ENCODE measurements at places on chromosomes 7 and 10.

DNA sequence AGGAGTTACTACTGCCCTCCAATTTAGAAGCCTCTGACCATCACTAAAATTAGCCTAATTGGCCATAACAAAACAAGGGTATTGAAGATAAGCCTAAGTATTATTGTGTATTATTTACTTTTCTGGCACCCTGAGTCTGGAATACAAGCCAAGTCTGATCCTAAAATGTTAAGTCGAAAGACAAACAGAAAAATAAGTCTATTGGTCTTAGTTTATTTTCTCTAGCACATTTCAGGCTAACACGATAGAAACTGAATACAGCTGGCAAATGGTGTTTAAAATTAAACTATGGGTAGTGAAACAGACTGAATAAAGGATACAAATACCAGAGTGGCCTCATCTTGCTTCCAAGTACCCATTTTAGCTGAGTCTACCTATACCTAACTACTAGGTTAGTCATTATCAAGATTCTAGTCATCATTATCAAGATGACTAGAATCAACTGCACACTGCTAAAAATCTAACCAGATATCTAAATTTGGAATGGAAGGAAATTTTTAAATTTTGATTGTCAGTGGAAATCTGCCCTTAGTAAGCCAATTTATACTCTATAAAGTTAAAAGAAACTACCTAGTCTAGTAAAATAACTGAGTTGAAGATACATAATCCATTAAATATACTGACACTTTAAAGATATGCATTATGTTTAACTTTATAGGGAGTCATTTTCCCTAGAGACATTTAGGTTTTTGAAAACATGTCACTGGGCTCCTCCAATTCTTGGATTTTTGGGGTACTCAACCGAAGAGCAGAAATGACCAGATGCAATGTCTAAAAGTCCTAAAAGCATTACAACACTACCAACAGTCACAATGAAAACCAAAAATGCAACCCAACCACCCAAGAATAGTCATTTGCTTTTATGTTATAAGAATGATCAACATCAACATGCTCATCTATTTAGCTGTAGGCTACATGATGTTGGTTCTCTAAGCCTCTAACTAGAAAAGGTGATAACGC is 80.9 kb downstream of the NT5C2 start:
- DNase-seq = no peak

GRCh38 chr7:43119371-43120075 is 7.1 kb downstream of the HECW1 start:
- DNase-seq = no peak

GRCh38 chr10:71479831-71480230 is 83.1 kb downstream of the CDH23 start:
- no peak for DNase-seq

GRCh38 chr10:24448351-24448999 is 239.5 kb downstream of the KIAA1217 start:
- no peak for DNase-seq

DNA sequence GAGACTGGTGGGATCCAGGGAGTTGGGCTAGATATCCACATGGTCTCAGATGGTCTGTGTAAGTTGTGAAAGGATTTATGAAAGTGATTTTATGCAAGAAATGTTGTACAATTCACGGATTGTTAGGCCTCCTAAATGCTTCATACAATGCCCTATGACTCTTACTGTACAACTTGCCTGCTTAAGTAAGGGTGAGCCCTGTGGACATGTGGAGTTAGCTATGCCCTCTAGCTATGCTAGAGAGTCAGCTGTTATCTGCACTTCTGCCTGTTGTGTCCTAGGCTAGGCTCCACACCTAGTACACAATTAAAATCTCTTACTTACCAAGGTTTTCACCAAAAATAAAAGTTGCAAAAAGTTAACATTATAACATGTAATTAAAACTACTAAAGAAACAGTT is 1.7 kb upstream of the CFAP43 start:
- DNase-seq = no peak

- no peak for DNase-seq
Observed at GRCh38 chr7:54398863-54399262, 143.3 kb upstream of the VSTM2A start.

DNA sequence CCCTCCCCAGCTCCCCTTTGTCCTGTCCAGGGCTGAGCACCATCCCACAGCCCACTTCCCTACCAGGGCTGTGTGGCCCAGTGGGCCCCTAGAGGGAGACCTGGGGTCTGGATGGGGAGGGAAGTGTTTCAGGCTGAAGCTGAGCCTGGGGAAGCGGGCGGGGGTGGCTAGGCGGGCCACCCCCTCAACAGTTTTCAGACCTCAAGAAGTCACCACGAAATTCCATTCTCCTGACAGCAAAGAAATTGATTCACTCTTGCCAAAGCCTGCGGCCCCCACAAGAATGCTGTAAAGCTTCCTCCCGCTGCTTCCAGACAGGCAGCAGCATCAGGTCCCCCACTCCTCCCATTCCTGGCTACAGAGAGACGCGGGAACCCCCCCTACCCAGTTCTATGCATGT is 2.5 kb upstream of the LFNG start:
- peak; percentile 76 for DNase-seq

DNA sequence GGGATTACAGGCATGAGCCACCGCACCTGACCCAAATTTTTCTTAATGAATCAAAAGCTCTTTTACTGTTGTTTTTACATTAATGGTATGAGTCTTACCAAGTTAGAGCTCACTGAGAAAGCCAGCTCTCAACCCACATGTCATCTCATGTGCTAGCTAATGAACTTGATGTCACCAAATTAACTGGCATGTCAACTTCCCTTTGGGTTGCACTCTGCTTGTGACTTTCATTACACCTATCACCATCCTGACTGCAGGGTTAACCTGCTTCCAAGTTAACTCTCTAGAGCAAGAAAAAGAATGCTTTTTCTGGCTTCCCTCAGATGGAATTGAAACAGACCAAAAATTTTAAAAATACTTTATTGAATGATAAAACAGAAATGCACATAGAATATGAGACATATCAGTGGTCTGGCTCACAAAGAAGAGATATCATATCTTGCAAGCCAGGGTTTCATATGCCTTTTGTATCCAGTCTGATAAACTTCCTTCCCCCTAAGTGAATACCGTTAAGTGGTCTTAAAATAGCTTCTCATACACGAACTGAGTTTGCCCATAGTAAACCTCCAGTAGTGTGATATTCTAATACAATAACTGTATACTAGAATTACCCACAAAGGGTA is 42.9 kb upstream of the TRIM24 start:
- DNase-seq = no peak

DNA sequence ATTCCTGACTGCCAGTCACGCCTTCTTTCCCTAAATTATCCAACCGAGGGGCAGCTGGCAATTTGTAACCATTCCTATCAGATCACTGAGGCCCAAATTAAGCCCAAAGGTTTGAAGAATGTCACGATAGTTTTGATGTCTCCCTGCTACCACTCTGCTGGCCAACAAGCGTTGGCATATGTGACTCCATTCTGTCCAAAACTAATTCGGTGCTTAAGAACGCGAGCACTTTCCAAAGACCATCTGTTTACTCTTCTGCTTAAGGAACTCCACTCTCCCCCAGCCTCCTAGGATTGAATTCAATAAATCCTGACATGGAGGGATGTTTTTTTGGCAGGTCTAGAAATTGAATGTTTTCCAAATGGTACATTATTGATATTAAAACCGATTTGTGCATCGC is 131.5 kb upstream of the CTBP2 start:
- no peak for DNase-seq

- DNase-seq = peak; percentile 35
Observed at GRCh38 chr7:99143853-99144672, at the start of gene SMURF1. Gene SMURF1 (minus strand): TSS chr7:99144108. CDS start chr7:99143780, 328 bp downstream.

GRCh38 chr7:94301024-94301586 is 93.6 kb upstream of the COL1A2 start:
- DNase-seq = peak; percentile 30

GRCh38 chr10:30783939-30784501 is 154.5 kb upstream of the LYZL2 start:
- DNase-seq = peak; percentile 89

GRCh38 chr7:22649686-22650085 is 77.3 kb upstream of the IL6 start:
- DNase-seq = no peak

DNA sequence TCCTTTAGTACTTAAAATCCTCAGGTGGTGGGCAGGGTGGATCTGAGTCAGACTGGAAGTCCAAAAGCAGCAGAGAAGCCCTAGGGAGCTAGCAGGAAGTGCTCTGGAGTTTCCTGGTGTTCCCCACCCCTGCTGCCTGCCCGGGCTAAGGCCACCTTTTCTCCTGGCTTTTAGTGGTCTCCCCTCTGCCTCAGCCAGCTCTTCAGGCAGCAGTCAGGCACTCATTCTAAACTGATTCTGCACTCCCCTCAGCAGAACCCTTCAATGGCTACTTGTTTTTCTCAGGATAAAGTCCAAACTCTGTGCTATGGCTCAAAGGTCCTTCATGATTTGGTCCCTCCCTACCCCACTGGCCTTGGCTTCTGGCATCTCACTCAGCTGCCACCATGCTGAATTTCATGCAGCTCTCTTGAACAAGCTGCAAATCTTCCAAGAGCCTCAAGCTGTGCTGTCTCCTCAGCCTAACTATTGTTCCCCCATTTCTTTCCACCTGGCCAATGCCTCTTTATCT is 28.9 kb upstream of the DNMBP start:
- DNase-seq = no peak

GRCh38 chr10:132132421-132132841 is 54.3 kb upstream of the DPYSL4 start:
- no peak for DNase-seq

DNA sequence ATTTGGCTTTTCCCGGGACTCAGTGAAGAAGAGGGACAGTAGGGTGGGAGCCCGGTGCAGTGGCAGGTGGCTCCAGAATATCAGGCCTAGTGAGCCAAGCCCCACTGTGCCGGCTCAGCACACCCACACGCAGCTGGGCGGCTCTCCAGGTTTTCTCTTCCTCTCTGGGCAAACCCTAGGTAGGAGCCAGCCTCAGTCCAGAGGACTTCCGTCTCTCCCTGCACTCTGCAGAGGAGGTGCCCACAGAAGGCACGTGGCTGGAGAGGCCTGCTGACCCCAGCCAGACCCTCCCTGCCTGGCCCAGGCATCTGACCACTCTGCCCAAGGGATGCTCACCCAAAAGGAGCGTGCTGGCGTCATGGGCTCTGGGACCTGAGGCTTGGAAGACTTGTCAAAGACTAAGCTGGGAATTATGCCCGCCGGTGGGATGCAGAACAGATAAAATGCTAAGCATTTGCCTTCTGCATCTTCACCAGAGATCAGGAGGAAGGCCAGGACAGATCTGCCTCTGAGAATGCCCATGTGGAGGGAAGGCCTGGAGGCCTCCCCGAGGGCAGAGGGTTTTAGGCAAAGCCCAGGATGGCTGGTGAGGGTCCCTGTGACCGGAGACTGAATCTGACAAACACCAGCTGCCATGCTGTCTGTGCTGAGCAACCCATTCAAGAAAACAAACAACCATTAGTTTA is 40.2 kb downstream of the TCERG1L start:
- DNase-seq = no peak

- DNase-seq = no peak
Observed at GRCh38 chr7:109694149-109695071, 1124.7 kb downstream of the DNAJB9 start.

DNA sequence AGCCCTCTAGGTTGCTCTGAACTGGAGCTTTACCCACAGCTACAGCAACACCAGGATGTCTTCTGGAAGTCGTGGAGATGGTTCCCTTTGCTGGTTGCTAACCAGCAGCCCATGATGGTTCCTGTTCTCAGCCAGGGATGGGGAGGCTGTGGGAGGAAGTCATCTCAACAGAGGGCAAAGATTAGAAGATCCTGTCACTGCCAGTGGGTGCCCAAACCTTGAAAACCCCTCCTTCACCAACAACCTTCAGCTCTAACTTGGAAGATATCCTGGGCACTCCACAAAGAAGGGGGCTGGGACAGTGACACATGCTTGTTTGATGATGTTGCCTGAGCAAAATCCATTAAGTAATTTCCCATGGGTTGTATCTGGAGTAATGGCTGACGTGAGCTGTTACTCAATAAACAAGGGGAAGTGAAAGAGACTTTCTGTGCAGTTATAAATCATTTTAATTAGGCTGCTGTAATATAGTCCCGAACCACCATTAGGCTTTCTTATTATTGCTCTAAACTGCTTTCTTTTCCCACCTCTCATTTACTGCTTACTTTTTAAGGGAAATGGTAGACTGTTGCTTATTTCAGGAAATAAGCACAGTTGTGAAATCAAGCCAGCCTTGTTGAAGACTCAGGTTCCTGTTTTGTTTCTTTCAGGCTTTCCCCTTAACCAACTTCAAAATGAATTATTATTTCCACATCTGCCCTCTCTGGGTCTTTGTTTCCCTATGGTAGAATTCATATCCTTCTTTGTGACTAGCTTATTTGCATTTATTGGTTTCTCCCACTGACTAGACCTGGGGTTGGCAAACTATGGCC is 124.8 kb downstream of the PPP1R17 start:
- no peak for DNase-seq

GRCh38 chr10:132654708-132655661 is 117.4 kb downstream of the INPP5A start:
- DNase-seq = peak; percentile 92
